ENCODE measurements at places on chromosomes 2 and 18.

DNA sequence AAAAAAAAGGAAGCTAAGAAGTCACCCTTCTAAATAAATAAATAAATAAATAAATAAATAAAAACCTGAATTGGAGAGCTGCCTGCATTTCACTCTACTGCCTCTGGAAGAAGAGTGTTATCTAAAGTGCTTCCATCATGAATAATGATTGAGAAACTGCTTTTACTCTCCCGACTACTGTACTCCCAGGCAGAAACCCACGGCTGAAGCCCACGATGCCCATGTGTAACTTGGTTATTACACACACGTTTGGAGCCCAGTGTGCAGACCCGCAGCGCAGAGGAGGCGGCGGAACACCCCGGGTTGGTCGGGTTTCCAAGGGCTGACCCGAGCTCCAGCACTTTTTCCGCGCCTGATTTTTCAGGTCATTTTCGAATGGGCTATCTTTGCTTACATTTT is 697 bp upstream of the SPATS2L start:
- no peak for DNase-seq

- no peak for DNase-seq
Measured at GRCh38 chr2:107258531-107259407, 372.8 kb upstream of the ST6GAL2 start.

DNA sequence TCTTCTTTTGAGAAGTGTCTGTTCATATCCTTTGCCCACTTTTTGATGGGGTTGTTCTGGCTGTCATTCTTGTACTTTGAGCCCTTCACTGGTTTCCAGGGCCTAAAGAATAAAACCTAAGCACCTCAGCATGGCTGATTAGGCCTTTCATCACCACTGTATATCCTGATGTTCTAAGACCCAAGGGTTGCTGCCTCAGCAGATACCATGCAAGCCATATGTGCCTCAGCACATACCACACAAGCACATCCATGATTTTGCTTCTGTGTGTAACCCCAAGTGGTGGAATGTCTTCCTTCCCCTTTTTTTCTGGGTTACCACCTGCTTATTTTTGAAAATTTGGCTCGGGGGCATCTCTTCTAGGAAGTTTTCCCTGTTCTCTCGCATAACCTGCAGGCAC is 11.4 kb downstream of the RBKS start:
- no peak for DNase-seq

DNA sequence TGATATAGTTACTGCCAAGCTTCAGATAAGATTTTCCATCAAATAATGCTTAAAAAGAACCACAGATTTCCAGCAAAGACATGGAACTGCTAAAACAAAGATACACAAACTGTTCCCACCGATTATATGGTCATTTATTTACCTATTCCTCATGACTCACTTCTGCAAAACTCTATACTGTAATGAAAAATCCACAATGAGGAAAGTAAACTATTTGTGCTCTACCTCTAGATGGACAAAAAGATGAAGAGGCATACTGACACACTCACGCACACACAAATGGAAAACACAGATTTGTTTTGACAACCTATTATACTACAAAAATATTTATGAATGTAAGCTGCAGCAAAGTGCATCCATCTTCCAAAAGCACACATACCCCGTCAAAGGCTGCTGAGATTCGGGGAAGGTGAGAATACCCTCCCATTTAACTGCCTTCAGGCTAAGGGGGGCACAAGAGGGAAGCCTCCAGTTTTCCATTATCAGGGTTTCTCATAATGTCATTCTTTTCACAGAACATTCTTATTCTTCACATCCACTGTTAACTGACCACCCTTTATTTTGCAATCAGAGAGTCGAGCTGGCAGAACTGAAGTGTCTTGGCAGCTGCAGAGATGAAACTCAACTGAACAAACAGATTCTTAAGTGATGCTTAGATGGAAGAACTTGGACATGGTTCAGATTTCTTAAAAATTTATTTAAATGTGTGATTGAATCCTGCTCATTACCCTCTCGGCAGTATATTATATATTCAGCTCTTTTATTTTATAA is 115.9 kb upstream of the TANK start:
- DNase-seq: no peak

DNA sequence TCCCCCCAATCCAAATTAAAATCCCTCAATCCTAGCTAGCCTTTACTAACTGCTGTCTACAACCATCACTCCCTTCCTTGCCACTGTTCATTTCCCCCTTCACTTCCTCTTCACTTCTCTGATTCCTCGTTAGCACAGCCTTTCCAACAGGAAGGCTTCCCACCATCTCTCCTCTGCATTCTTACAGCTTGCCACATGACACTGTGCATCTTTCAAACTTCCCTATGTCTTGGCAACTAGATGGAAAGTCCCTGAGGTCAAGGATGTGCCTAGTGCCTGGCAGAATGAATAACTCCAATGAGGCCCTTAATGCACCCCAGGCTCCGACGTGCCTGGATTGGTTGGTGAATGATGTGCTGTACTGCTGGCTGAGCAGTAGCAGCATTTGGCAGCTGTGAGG is 15.2 kb downstream of the SAP130 start:
- no peak for DNase-seq

DNA sequence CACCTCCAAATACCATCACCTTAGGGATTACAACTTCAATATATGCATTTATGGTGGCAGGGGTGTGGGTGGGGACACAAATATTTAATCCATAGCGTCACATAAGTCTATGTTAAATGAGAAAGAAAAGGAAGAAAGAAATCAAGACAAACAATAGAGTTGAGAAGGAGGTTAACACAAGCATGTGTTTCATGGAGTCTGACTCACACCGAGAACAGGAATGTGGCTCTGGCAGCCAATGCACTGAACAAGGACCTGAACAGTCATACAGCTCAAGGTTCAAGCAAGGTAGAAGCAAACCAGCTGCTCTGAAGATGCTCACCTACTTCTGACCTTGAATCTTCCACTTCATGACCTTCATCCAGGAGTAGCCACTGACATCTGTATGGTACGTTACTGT is 36.2 kb upstream of the LPIN1 start:
- no peak for DNase-seq

GRCh38 chr2:14140009-14140550 is 492.4 kb upstream of the LRATD1 start:
- no peak for DNase-seq

DNA sequence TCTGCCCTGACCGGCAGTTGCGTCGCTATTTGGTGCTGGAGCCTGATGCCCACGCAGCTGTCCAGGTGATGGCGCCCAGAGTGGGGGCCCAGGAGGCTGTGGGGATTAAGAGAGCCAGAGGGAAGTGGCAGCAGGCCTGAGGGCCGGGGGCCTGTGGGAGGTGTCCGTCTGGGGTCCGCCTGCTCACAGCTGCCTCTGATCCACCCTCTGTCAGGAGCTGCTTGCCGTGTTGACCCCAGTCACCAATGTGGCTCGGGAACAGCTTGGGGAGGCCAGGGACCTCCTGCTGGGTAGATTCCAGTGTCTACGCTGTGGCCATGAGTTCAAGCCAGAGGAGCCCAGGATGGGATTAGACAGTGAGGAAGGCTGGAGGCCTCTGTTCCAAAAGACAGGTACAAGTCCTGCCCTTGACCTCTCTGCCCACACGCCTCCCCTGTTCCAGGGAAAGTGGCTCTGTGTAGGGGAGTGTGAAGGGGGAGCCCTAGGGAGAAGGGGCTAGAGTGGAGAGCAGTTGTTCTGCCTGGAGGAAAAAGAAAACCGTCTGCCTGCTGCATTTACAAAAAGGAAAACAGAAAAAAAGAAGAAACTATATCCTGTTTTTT is 11.6 kb downstream of the STK11IP start:
- DNase-seq: no peak

GRCh38 chr2:149787206-149787605 is 199.6 kb upstream of the MMADHC start:
- DNase-seq: no peak

DNA sequence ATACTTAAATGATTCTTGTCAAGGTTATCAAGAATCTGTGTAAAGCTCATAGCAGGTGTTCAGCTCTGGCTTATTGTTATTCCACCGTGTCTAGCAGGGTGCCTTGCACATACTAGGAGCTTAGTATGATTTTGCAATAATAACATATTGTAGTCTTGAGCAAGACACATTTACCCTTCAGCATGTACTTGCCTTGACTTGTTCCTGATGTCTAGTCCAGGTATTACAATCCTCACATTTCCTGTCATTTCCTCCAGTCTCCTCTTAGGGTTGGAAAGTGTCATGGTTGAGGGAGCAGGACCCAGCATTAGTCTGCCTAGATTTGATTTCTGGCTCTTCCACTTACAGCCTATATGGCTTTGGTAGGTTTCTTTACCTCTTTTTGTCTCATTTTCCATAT is 246.1 kb downstream of the RAD51AP2 start:
- no peak for DNase-seq

DNA sequence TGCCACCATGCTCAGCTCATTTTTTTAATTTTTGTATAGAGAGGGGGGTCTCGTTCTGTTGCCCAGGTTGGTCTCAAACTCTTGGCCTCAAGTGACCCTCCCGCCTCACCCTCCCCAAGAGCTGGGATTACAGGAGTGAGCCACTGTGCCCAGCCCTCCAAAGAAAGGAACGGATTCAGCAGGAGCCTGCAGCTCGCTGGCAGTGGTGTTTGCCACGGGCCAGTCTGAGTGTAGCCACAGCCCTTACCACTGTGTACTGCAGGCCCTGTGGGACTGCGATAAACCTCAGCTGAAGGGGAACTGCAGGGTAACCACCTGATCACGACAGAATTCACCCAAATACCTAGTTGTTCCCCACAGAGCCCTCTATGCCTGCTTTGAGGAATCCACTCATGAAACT is 6.8 kb downstream of the COPS9 start:
- DNase-seq: no peak

GRCh38 chr2:65064728-65065552 is 8.7 kb downstream of the CEP68 start:
- peak; percentile 72 for DNase-seq

- no peak for DNase-seq
Measured at GRCh38 chr18:7177116-7177744, 53.7 kb upstream of the LRRC30 start.

Data from kidney (tissue), 22 donors.